DMS53 (cell line): ENCODE measurements at places on chromosomes 6 and 20.
A peak's percentile ranks its signal among the peaks of the same experiment; 100 is the strongest.

- DNase-seq = no peak
Measured at GRCh38 chr6:106145741-106146227, 59.6 kb downstream of the PRDM1 start.

- peak; percentile 71 for DNase-seq
Measured at GRCh38 chr6:27161946-27162603, 85.4 kb upstream of the PRSS16 start.

DNA sequence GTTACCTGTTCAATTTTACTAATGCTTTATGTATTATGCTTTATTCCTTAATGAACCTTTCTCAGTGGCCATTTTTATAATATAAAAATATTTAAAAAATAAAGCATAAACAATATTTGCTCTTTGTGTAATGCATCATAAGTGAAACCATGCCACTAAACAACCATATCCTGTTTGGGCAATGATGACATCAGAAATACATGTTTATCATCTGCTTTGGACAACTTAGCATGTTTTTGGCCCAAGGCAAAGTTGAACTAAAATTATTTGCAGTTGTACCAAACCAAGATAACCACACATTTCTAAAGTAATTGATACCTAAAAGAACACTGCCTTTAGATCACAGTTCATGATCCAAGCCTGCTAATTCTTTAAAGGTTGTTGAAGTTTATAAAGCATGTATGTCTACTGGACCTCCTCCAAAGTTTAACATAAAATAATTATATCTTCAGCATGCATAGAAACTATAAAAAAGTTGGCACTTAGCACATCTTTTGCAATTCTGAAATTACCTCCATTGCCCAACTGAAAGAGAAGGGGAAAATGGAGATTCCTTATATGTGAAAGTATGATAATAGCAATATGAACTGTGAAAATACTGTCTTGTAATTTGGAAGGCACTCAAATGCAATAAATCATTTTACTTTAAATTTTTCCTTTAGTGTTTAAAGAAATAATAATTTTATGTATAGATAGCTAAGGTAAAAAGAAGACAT, 325.6 kb upstream of the RUNX2 start:
- no peak for DNase-seq

- DNase-seq = peak; percentile 15
Measured at GRCh38 chr6:159981403-159982245, 12.7 kb downstream of the IGF2R start.

DNA sequence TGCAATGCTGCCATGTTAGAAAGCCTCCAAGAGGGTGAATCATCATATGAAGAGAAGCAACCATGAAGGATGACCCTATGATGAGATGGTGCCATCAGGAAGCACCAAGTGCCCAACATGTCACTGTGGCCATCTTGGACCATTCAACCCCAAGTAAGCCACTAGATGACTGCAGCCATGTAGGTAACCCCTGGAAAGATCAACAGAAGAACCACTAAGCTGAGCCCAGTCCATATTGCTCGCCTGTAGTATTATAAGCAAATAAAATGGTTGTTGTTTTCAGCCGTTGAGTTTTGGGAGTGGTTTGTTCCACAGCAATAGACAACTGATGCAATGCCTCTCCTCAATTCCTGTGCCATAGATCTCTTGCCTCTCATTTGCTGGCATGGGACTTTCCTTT, 140.9 kb downstream of the SCML4 start:
- no peak for DNase-seq

GRCh38 chr20:9632991-9633390, 118.6 kb downstream of the LAMP5 start:
- DNase-seq = no peak

- DNase-seq = no peak
Measured at GRCh38 chr20:10481676-10482075, 46.6 kb downstream of the SLX4IP start.

- DNase-seq = no peak
Measured at GRCh38 chr20:19412254-19412653, 199.8 kb downstream of the SLC24A3 start.

GRCh38 chr6:97450087-97450486, 167.1 kb upstream of the MMS22L start:
- no peak for DNase-seq

GRCh38 chr20:16440686-16441085, 132.6 kb downstream of the KIF16B start:
- DNase-seq = no peak

DNA sequence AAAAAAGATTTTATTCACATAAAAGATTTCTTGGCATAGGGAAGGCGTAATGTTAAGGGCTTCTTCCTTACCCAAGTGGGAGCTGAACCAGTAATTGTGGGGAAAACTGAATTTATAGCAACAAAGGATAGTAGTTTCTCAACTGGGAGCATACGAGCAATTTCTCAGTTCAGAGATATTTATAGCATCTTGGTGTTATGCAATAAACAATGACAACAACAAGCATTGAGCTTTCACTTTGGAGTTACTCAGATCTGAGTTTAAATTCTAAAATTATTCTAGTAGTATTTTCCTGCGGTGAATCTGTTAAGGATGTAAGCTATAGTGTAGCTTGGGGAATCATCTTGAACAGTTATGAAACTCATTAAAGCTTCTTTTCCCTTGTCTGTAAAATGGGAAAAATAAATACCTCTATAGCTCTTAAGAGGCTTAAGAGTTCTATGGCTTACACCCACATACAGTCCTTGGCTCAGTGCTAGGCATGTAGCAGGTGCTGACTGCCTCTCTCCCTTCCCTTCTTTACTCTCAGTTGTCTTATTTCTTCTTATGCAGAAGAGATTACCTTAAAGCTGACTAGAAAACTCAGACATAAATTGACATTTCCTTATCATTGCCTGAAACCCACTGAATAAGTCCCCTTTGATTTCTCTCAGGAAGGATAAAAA, 58.8 kb downstream of the SAMD5 start:
- DNase-seq = no peak

- peak; percentile 83 for DNase-seq
Measured at GRCh38 chr6:56318851-56319250, 71.5 kb upstream of the COL21A1 start.

DNA sequence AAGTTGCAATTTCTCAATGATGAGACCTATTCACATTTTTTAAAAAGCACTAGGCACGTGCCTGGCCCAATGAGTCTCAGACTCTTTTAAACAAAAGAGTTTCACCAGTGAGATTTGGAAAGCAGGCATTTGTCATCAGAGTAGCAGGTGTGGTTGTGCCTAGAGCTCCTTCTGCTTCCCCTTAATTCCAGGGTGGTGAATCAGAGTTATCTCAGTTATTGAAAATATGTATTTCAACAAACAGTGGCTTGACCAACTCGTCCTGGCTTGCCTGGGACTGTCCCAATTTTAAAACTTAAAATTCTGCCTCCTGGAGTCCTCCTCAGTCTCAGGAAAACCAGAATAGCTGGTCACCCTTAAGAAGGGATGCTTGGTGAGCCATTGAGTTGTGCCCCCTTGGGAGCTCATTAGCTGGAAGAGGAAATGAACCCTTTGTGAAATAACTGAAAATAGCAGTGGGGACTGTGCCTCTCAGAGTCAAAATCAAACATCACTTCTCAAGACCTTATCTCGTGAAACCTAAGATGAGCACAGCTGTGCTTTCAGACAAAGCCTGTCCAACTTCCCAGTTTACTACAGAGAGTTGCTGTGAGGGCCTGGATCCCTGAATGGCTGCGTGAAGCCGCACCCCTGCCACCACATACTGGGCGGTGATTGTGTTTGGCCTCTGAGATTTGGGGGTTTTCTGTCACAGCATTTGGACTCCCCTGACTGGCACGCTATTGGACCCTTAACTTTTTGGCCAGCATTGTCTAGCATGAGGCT, 116.3 kb downstream of the ANKRD60 start:
- DNase-seq = no peak

DNA sequence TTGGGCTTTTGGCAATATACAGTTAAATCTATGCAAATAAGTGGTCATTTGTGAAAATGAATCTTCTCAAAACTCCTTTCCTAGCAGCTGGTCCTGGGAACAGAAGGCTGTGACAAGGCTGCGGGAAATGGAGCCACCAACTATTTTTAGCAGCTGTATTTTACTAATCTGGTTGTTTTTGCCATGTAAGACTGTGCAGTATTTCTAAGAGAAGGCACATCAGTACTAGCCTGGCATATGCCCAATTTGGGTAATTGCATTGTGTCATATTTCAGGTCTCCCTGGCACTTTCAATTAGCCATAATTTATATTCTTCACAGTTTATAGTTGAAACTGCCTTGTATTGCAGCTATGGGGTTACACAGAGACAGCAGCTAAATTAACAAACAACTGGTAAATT, 109.6 kb downstream of the MANEA start:
- DNase-seq = no peak

GRCh38 chr6:152386131-152386530, 251.0 kb downstream of the SYNE1 start:
- peak; percentile 18 for DNase-seq

- no peak for DNase-seq
Measured at GRCh38 chr6:80625405-80625804, 518.9 kb downstream of the BCKDHB start.

DNA sequence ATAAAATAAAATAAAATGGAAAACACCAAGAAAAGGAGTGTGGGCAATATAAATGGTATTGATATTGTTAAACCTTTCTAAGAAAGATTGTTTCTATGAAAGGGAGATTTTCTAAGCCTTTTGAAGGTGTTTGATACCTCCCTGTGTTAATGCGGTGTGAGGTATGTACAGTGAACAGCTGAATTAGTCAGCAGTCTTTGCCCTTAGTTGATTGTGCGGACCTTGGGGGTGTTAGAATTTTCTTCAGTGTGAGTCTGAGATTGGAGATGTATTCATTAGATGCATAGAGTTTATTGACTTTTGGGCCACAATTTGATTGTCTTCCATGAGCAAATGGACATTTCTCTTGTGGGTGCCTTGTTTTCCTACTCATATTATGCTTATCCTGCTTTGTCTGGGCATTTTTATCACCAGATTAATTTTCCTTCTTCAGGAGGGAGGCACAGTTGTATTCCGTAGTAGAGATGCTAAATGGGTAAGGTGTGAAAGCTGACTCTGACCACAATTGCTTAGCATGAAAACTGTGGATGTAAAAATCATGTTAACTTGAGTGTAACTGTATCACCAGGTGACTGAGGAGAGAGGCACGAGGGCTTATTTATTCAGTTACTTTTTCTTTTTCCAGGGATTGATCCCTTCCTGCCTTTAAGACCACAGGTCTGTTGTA, 42.2 kb downstream of the CDYL start:
- no peak for DNase-seq

DNA sequence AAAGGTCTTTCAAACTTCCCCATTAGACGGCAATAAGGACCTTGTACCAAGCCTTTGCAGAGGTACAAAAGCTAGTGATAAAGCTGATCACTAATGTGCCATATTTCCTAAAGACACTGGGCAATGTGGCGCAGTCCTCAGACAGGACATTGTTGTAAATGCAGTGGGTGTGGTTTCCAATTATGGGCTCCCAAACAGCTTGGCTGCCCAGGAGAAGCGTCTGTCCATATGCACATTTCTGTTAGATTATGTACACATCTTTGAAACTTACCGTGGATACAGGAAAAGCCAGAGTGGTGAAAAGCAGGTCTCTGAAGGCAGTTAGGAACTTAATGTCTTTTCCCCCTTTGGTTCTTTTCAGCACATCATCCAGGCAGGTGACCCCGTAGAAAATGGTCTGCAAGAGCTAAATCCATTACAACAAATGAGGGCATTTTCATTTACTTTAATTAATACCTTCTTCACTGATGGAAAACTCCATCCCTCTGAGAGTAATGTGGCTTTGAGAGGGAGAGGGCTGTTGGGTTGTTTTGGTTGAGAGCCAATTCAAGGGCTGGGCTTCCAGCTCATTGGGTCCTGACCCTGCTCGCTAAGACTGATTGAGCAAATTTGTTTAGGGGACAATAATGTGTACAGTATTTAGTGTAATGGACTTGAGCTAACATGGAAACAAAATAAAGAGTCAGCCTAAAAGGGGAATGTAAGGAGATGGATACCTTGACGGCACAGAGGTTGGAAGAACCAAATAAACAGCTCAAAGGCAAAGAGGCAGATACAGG, 10.4 kb downstream of the ADTRP start:
- DNase-seq = no peak

DNA sequence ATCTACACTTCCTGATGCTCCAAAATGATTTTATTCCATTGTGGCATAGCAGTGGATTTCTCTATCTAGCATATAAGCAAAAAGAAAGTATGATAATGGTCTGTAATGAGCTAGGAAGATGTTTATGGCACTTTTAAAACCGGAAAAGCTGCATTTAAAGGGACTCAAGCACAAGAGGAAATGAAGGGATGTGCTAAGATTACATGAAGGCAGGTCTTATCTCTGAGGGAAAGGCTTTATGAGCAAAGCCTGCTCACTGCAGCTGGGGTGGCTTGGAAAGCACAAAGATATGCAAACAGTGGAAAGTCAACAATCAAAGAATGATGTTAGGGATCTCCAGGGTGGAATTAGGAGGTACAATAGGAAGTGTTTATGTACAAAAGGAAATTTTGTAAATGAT, 138.2 kb downstream of the TENT5A start:
- peak; percentile 83 for DNase-seq

DNA sequence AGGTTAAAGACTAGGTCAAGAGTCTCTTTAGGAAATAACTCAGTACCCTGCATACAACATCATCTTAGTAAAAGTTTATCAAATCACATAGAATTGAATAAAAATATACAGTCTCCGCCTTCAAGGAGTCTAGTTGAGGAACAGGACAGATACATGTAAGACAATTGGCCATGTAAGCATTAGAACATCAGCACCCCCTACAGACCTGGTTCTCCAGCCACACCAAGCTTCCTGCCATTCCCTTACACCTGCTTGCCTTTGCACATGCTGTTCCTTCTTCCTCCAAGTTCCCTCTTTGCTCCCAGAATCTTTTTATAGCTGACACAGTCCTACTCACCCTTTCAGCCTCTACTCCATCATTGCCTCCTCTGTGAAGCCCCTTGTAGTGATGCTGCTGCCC, 187.8 kb upstream of the LRFN2 start:
- peak; percentile 49 for DNase-seq

DNA sequence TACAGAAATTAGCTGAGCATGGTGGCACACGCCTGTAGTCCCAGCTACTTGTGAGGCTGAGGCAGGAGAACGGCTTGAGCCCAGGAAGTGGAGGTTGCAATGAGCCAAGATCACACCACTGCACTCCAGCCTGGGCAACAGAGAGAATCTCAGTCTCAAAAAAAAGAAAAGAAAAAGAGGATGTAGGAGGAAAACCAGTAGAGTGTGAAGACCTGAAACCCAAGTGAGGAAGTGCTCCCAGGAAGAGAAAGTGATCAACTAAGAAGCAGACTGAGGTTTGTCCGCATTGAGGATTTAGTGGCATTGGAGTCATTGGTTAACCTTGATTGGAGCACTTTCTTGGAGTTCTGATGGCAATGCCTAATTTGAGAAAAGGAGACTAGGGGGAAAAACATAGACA, 20.6 kb upstream of the TASP1 start:
- DNase-seq = no peak

DNA sequence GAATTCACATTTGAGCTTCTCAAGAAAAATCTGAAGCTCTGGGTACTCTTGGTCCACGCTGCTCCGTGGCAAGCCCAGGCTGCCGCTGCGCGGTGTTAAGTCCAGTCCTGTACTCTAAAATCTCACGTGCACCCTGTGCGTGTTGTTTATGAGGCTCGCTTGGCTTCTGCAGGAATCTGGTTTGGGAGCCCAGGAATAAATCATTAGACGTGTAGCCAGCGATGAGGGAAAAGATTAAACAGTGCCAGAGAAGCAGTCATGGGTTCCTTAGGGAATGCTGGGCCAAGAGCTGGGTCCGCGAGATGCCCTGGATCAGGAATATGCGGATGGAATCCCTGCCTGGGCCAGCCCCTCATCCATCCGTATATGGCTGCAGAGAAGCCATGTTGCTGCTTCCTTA, 87.3 kb downstream of the KCNB1 start:
- no peak for DNase-seq
